ENCODE measurements at places on chromosomes 5 and 9.

DNA sequence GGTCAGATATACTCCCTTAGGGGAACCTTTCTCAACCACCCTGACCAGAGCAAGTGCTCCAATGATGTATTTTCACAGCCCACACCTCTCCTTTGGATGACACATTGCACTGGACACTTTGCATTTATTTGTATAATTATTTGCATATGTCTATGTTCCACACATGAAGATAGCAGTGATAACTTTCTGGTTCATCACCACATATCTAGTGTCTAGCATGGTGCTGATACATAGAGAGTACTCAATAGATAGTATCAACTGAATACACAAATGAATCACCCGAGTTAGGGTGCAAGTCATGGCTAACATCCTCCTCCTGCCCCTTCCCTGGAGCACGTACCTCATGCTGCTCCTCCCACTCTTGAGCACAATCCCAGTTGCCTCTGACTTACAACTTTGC lies 617.6 kb downstream of the EBF1 start:
- no peak for DNase-seq

DNA sequence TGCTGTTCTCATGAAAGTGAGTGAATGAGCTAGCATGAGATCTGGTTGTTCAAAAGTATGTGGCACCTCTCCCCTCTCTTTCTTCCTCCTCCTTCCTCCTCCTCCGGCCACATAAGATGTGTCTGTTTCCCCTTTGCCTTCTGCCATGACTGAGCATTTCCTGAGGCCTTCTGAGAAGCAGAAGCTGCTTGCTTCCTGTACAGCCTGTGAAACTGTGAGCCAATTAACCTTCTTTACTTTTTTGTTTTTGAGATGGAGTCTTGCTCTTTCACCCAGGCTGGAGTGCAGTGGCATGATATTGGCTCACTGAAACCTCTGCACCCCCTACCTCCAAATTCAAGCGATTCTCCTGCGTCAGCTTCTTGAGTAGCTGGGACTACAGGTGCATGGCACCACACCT lies 6.1 kb downstream of the S100Z start:
- no peak for DNase-seq

- no peak for DNase-seq
These were observed 81.9 kb downstream of the GPR21 start for GRCh38 chr9:123115146-123115913.

DNA sequence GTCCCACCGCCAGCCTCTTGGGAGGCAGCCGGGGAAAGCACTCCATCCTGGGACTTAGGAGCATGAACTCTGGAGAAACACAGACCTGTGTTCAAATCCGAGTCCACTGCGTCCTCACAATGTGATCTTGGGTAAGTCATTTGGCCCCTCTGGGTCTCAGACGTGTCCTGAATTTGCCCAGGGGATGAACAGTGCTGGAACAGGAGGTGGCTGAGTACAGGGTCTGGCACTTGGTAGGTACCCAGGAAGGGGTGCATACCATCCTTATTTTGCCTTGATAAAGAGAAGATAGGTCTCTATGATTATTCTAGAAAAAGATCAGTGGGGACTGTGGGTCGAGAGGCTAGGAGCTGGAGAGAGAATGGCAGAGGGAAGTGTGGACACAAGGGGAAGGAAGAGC lies 135.7 kb downstream of the FGF18 start:
- DNase-seq: no peak

GRCh38 chr5:86862093-86862492 lies 244.4 kb downstream of the COX7C start:
- no peak for DNase-seq

DNA sequence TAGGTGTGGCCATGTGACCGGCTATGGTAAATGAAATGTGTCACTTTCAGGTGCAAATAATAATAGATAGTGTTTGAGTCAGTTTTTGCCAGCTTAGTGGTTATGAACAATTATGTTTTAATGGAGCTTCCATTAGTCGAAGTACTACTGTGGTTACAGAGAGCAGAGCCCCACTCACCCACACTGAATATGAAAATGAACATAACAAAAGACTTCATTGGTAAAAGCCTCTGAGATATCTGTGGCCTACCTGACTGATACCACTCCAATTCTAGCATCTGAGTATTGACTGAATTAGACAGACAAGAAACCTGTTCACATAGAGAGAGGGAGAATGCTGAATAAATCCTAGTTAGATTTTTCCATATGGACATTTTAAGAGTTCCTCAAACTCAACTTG lies 405.6 kb downstream of the BRINP1 start:
- DNase-seq: no peak
